Breast epithelium (tissue), 4 donors: ENCODE measurements at places on chromosomes 7 and 10. TPM values are rescaled to one million over a fixed set of nuclear protein-coding genes. Genes with fewer than 3 reads are reported as not detected.

ZNF775 gene
- 4.6 TPM for total RNA-seq

DENND11 gene
- 32.1 TPM for total RNA-seq

ATP6V0A4 gene
- not detected for total RNA-seq

CALHM3 gene
- total RNA-seq = not detected

SLC18A3 gene
- not detected for total RNA-seq

GRM3 gene
- total RNA-seq = not detected
